T-cell (primary cell): ENCODE measurements at places on chromosomes 7 and 10.

GRCh38 chr10:36412942-36413341 is 712.5 kb upstream of the ANKRD30A start:
- no peak for DNase-seq
- no peak overlapping the region for H3K27ac ChIP-seq
- H3K4me1 ChIP-seq, result no peaks in the 10 kb centered on the region
- no peaks in the 10 kb centered on the region for H3K27me3 ChIP-seq
- no peaks in the 10 kb centered on the region for H3K36me3 ChIP-seq

DNA sequence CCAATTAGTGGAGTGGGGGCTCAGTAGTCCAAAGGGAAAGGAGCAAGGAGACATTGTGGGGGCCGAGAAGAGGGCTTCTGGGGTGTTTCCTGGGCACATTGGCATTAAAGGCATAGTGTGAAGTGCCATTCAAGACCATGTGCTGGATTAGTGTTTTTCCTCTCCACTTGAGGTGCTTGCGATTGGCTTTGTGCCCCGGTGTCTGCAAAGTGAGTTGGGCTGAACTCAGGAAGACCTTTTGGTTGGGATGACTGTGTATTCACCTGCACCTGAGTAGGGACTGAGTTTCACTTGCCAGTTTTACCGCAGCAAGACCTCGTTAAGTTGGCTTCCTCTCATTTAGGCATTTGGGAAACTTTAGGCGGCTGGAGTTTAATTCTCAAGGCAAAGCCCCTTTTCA is 73.0 kb downstream of the TCF7L2 start:
- no peaks in the 10 kb centered on the region for H3K36me3 ChIP-seq
- H3K4me1 ChIP-seq, result no peaks in the 10 kb centered on the region
- H3K27ac ChIP-seq, result no peak overlapping the region
- no peak overlapping the region for H3K4me3 ChIP-seq

DNA sequence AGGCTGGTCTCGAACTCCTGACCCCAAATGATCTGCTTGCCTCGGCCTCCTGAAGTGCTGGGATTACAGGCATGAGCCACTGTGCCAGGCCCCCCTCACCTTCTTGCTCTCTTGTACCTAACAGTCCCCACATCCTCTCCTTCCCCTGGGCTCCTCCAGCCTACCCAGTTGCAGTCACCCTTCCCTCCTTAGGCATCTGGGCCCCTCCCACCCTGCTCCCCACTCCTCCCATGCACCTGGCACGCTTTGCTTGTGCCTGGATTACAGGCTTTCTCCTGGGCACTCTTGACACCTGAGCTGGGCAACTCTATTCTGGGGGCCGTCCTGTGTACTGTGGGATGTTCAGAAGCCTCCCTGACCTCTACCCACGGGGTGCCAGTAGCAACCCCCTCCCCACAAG is 3.0 kb downstream of the CLDN15 start:
- H3K4me3 ChIP-seq, result no peak overlapping the region
- peaks cover 5% of the 10 kb centered on the region for H3K36me3 ChIP-seq
- no peaks in the 10 kb centered on the region for H3K27me3 ChIP-seq

DNA sequence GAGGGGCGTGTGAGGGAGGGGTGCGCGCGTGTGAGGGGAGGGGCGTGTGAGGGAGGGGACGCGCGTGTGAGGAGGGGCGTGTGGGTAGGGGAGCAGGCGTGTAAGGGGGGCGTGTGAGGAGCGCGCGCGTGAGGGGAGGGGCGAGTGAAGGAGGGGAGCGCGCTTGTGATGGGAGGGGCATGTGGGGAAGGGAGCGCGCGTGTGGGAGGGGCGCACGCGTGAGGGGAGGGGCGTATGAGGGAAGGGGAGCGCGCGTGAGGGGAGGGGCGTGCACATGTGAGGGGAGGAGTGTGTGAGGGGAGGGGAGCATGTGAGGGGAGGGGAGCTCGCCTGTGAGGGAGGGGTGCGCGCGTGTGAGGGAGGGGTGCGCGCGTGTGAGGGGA is 19.1 kb downstream of the MXI1 start:
- H3K36me3 ChIP-seq, result no peaks in the 10 kb centered on the region
- no peaks in the 10 kb centered on the region for H3K27me3 ChIP-seq
- peak; percentile 78 for DNase-seq
- peaks cover 21% of the 10 kb centered on the region for H3K4me1 ChIP-seq
- no peak overlapping the region for H3K4me3 ChIP-seq

DNA sequence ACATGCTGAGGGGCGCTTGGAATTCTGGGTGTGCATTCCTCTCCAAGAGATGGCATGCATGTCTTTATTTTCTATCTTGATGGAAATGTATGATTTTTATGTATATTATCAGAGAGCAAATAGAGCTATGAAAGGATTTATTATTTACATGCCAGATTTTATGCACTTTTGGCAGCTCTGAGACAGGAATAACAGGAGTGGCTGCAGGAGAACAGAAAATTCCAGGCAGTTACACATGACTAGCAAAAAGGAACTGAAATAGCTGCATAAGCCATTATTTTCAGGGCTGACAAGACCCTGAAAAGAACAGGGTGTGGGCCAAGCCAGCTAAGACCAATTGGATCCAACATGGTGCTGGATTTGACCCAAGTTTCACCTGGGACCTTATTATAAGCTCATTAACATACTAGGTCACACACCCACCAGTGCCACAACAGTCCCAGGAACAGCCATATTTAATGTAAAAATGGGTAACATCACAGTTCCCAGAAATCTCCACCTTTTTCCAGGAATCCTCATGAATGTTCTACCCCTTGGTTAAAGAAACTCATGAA is 43.2 kb upstream of the ACSL5 start:
- H3K27ac ChIP-seq, result no peak overlapping the region
- peaks cover 2% of the 10 kb centered on the region for H3K27me3 ChIP-seq
- DNase-seq, result no peak
- no peaks in the 10 kb centered on the region for H3K36me3 ChIP-seq
- no peak overlapping the region for H3K4me3 ChIP-seq

GRCh38 chr7:118642396-118642795 is 417.9 kb downstream of the ANKRD7 start:
- no peaks in the 10 kb centered on the region for H3K4me1 ChIP-seq
- H3K27me3 ChIP-seq, result no peaks in the 10 kb centered on the region
- no peak overlapping the region for H3K27ac ChIP-seq
- no peak overlapping the region for H3K4me3 ChIP-seq
- H3K36me3 ChIP-seq, result no peaks in the 10 kb centered on the region
- DNase-seq, result no peak

DNA sequence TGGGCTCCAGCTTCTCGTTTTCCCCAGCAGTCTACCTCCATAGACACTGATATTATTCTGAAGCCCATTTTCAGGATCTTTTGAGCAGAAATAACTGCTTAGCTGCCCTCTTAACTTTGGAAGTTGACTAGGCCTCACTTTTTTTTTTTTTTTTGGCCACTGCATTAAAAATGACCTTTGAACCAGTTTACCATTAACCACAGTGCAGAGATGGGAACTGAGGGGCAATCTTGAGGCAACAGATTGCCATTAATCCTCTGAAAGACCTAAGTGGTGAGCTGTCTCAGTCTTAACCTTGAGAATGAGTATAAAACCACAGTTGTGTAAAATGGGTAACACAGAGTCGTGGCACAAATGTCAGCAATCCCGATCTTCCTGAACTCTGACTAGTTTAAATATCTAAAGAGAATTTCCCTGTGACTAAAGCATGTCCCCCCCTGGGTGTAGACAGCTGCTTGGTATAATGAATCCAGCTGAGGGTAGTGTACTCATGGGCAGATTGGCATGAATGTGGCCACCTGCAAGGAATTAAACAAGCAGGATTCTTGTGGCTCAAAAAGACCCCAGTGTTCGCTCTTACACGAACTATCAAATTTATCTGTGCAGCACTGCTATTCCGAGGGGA is 46.1 kb upstream of the FMC1 start:
- peaks cover 27% of the 10 kb centered on the region for H3K36me3 ChIP-seq
- H3K4me3 ChIP-seq, result no peak overlapping the region
- H3K27ac ChIP-seq, result no peak overlapping the region
- H3K27me3 ChIP-seq, result no peaks in the 10 kb centered on the region
- no peak for DNase-seq
- H3K4me1 ChIP-seq, result no peaks in the 10 kb centered on the region

DNA sequence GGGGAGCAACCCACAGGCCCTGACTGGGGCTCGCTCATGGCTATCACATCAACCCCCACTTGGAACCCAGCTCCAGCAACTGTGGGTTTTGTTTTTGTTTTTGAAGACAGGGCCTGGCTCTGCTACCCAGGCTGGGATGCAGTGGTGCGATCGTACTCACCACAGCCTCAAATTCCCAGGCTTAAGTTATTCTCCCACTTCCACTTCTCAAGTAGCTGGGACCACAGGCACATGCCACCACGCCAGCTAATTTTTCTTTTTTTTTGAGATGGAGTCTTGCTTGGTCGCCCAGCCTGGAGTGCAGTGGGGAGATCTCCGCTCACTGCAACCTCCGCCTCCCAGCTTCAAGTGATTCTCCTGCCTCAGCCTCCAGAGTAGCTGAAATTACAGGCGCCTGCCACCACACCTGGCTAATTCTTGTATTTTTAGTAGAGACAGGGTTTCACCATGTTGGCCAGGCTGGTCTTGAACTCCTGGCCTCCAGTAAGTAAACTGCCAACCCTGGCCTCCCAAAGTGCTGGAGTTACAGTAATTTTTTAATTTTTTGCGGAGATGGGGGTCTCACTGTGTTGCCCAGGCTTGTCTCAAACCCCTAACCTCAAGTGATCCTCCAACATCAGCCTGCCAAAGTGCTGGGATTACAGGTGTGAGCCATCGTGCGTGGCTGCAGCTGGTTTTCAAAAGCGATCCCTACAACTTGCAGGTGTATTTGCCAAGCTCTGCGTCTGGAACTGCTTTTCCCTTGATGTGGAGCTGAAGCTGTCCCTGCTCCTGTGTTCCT is 228.7 kb downstream of the SKIDA1 start:
- no peaks in the 10 kb centered on the region for H3K36me3 ChIP-seq
- no peak overlapping the region for H3K27ac ChIP-seq
- no peaks in the 10 kb centered on the region for H3K4me1 ChIP-seq
- DNase-seq, result no peak
- H3K4me3 ChIP-seq, result no peak overlapping the region
- H3K27me3 ChIP-seq, result peaks cover 4% of the 10 kb centered on the region

- DNase-seq, result no peak
- no peaks in the 10 kb centered on the region for H3K36me3 ChIP-seq
- H3K4me1 ChIP-seq, result peaks cover 17% of the 10 kb centered on the region
Observed at GRCh38 chr10:6643962-6644361, 63.9 kb upstream of the PRKCQ start.

DNA sequence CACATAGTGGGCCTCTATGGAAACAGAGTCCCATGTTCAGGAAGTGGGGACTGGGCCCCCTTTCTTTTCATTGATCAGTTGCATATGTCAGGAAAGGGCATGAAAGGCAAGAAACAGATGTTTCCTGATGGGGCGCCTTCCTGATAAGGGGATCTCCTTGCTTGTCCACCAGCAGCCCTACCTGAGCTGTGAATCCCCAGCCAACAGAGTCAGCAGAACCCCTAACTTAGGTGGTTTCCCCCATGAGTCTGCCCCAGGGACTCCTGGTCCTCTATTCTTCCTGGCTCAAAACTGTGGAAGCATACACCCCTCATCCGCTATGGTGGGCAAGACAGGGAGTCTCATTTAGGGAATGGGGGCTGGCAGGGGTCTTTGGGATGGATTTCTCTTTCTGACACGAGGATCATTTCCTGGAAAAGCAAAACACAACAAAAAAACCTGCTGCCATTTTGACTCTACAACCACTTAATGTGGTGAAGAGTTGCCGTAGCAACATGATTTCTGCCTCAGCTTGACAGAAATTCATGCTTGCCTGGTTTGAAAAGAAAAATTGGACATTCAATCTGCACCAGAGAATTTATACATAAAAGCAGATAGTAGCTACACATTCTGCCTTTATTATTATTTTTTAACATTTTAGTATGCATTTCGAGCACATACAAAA is 119.8 kb downstream of the SPAG6 start:
- H3K27ac ChIP-seq, result no peak overlapping the region
- no peak for DNase-seq
- H3K4me1 ChIP-seq, result peaks cover 2% of the 10 kb centered on the region

DNA sequence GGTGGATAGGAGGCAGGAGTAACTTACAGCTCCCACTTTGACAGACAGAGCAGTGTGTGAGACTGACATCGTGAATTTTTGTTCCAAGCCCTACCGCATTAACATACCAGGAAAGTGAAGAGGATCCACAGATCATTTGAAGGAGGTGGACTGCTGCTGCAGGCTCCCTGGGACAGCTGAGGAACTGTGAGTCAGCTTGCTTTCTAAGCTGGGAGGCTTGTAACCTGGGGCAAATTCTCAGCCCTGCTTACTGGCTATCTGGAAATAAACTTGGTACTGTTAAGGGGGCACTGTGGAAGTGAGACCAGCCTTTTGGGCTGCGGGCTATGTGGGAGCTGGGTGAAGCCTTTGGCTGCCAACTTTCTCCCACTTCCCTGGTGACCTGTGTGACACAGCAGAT is 1202.5 kb downstream of the DNAJB9 start:
- no peak for DNase-seq
- no peaks in the 10 kb centered on the region for H3K27me3 ChIP-seq
- no peak overlapping the region for H3K4me3 ChIP-seq
- no peak overlapping the region for H3K27ac ChIP-seq

GRCh38 chr7:27997188-27997707 is 183.3 kb downstream of the JAZF1 start:
- no peaks in the 10 kb centered on the region for H3K27me3 ChIP-seq
- no peak for DNase-seq
- H3K4me1 ChIP-seq, result no peaks in the 10 kb centered on the region
- no peak overlapping the region for H3K27ac ChIP-seq

GRCh38 chr10:130495891-130496636 is 359.9 kb downstream of the GLRX3 start:
- H3K36me3 ChIP-seq, result no peaks in the 10 kb centered on the region
- peaks cover 6% of the 10 kb centered on the region for H3K27me3 ChIP-seq
- DNase-seq, result no peak
- no peak overlapping the region for H3K27ac ChIP-seq

GRCh38 chr10:13382703-13383398 is 34.8 kb upstream of the SEPHS1 start:
- no peaks in the 10 kb centered on the region for H3K4me1 ChIP-seq
- no peak overlapping the region for H3K4me3 ChIP-seq
- H3K27me3 ChIP-seq, result peaks cover 4% of the 10 kb centered on the region
- DNase-seq, result no peak
- H3K36me3 ChIP-seq, result no peaks in the 10 kb centered on the region
- no peak overlapping the region for H3K27ac ChIP-seq

- H3K4me3 ChIP-seq, result no peak overlapping the region
- H3K36me3 ChIP-seq, result no peaks in the 10 kb centered on the region
- DNase-seq, result no peak
- no peak overlapping the region for H3K27ac ChIP-seq
- H3K27me3 ChIP-seq, result no peaks in the 10 kb centered on the region
- H3K4me1 ChIP-seq, result no peaks in the 10 kb centered on the region
Observed at GRCh38 chr10:50421026-50421719, 169.9 kb upstream of the ASAH2 start.

GRCh38 chr7:104901240-104901619 is 112.8 kb upstream of the KMT2E start:
- H3K27me3 ChIP-seq, result no peaks in the 10 kb centered on the region
- no peaks in the 10 kb centered on the region for H3K4me1 ChIP-seq
- no peak overlapping the region for H3K4me3 ChIP-seq
- no peaks in the 10 kb centered on the region for H3K36me3 ChIP-seq
- no peak overlapping the region for H3K27ac ChIP-seq
- no peak for DNase-seq
